ENCODE measurements at places on chromosomes 1 and 21. TPM values are rescaled to one million over a fixed set of nuclear protein-coding genes. Genes with fewer than 3 reads are reported as not detected.

DCAF6 gene
- 84.7 TPM for total RNA-seq

GRCh38 chr1:207063014-207063413 lies 9.9 kb downstream of the PFKFB2 start:
- no peak for DNase-seq

GRCh38 chr1:180239145-180240096 lies 9.4 kb downstream of the LHX4 start:
- DNase-seq = no peak

- DNase-seq = no peak
These were observed 65.2 kb downstream of the CNST start for GRCh38 chr1:246631426-246631825.

- DNase-seq = no peak
These were observed 29.3 kb downstream of the RSPH1 start for GRCh38 chr21:42466700-42467099.

Data from breast epithelium (tissue), 4 donors.